ENCODE measurements at places on chromosomes 16 and 17.

GRCh38 chr16:13036600-13036999 is 135.2 kb downstream of the SHISA9 start:
- no peak for DNase-seq

DNA sequence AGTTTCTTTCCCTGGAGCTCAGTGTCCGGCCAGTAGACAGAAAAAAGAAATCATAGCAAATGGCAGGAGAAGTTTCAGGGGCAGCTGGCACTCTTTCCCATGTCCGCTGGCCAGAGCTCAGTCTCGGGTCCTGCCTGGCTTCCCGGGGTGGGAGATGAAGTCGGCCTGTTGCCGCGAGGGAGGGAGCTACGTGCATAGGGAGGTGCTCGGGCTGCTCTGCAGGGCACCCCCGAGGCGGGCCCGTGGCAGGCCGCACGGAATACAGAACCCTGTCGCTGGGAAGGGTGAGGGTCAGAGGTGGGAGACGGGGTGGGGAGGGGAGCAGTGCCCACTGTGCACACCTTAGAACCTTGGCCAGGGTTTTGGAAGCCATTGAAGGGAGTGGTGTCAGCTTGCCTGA is 78.3 kb upstream of the FOXF1 start:
- DNase-seq: no peak

GRCh38 chr16:54050459-54051210 is 236.0 kb downstream of the IRX3 start:
- no peak for DNase-seq

- no peak for DNase-seq
Measured at GRCh38 chr17:4579678-4580077, 4.7 kb upstream of the SMTNL2 start.

DNA sequence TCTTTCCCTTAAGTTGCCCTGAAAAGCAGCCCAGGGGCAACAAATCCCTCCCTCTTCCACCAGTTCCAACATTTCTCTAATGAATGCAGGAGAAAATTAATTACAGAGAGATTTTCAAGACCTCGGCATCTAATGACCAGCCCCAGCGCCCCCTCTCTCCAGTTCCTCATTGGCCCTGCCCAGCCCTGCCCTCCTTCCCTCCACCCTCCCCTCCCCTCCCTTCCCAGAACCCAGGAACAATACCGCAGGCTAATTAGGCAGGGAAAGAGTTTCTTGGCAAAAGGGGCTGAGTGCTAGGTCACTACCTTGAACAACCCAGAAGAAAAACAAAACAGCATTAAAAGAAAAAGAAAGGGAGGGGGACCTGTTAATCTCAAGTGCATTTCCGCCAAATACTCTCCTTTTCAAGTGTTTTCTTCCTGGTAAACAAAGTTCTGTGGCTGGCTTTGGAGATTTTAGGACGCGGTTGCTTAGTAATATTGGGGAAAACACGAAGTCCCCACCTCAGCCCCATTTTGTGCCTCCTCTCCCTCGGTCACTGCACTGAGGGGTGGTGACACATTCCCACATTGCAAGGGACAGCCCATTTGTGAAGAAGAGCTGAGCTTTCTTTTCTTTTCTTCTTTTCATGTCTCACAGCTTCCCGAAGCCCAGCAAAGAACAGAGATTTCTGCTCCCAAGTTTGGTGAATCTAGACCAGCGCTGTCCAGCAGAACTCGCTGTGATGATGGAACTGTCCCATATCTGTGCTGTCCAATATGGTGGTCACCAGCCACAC is 215.4 kb downstream of the SOX9 start:
- no peak for DNase-seq

- DNase-seq: no peak
Measured at GRCh38 chr16:87216841-87217275, 100.3 kb downstream of the C16orf95 start.

GRCh38 chr17:6995500-6996255 is at the start of gene ALOX12:
Gene ALOX12 (plus strand): TSS chr17:6996049. CDS start chr17:6996118, 69 bp downstream.
- no peak for DNase-seq

GRCh38 chr17:13158494-13159240 is 140.8 kb upstream of the ELAC2 start:
- DNase-seq: no peak

DNA sequence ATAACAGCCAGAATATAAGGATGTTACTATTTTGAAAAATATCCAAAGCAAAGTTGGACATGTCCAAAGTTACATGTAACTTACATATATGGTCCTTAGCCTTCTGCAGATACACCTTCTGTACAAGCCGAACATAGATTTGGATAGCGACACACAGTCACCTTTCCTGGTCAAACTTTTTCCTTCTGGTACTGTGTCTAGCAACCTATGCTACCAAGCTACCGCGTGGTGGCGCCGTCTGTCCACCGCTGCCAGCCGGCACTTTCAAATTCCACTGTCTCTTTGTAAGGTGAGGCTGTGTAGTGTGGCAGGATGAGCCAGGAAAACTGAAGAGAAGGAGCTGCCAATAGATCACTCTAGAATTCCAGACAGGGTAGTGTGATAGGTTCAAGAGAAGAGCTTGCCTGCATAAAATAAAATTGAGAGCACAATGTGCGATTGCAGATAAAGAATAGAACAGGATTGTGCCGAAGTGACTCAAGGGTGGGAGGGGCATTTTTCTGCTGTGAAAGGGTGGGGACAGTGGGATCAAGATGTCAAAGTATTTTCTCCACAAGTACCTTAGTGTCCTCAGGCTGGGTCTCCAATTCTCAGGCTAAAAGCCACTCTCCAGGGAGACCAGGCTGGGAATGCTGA is 366.9 kb downstream of the SLC39A11 start:
- peak; percentile 62 for DNase-seq

- DNase-seq: peak; percentile 87
Measured at GRCh38 chr16:75305364-75306098, 54.1 kb upstream of the BCAR1 start.

DNA sequence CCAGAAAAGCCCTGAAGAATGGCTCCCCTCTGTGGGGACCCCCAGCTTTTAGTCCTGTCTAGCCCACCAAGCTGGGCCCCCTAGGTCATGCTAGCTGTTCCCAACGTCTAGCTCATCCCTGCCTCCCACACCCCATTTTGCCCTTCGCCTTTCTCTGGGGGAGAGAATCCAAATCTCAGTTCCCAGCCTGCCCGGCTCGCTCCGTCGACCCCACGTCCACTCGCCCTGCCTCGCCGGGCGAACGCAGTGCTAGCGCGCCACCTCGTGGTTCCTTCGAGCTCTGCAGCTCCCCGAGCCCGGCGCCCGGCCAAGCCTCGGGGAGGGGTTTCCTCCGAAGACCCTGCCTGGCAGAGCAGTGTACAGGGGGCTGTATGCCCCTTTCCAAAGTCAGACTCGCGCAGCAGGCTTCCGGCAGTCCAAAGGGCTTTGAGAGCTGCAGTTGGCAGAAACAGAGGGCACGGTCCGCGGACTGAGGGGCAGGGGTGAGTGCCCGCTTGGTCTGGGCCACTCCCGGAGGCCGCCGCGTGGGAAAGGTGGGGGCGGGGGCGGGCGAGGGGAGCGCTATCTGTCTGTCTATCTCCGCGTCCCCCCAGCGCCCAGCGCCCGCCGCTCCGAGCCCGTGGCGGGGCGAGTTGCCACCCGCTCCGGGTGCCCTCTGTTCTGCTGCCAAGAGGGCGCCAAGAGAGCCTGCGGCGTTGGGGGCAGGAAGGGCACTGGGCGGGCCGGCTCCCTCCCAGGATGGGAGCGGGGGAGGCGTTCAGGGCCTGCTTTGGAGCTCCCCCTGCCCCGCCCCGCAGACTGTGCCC is 1.7 kb upstream of the DLX3 start:
- DNase-seq: peak; percentile 78

GRCh38 chr17:41540921-41541625 is 13.0 kb upstream of the KRT19 start:
- DNase-seq: no peak

- no peak for DNase-seq
Measured at GRCh38 chr16:80097098-80097497, 443.7 kb upstream of the DYNLRB2 start.

DNA sequence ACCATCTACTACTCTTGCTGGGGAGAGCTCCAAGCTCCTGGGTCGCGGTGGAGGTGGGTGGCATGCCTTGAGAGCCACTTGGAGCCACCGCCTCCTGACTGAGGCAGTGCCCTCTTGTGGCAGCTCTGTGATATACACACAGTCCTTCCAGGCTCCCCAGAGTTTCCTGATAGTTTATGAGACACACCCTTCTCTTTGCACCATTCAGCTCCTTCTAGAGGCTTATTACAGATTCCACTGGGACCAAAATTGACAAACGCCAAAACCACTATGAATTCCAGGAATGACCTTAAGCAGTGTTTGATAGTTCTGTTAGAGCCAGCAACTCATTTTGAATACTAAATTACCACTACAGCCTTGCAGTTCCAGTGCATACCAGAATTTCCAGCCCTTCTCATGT is 170.1 kb upstream of the CDH13 start:
- DNase-seq: peak; percentile 26

GRCh38 chr16:2927010-2927646 is 15.4 kb downstream of the FLYWCH1 start:
- DNase-seq: peak; percentile 84

DNA sequence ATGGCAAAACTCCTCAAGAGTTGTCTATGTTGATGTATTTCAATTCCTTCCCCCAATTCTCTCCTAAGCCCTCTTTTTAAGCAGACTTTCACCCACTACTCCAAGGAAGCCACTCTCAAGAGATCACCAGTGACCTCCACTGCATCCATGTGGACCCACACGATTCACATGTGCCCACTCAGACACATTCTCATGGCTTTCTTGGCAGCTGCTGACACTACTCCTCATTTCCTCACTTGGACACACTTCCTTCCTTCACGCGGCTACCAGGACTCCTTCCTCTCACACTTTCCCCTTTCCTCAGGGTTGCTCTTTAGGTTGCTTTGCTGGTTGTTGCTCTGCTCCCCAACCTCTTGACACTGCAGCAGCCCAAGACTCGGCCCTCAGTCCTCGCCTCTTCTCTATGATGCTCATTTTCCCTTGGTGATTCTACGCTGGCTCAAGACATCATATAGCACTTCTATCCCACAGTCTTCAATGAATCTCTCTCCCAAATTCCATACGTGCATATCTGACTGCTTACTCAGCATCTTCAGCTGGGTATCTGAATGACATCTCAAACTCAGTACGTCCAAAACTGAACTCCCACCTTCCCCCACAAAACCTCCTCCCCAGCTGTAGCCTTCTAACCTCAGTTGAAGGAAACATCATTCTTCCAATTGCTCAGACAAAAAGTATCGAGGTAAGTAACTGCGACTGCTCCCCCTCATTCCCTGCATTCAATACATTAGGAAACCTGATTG is 28.2 kb downstream of the HELZ start:
- no peak for DNase-seq

DNA sequence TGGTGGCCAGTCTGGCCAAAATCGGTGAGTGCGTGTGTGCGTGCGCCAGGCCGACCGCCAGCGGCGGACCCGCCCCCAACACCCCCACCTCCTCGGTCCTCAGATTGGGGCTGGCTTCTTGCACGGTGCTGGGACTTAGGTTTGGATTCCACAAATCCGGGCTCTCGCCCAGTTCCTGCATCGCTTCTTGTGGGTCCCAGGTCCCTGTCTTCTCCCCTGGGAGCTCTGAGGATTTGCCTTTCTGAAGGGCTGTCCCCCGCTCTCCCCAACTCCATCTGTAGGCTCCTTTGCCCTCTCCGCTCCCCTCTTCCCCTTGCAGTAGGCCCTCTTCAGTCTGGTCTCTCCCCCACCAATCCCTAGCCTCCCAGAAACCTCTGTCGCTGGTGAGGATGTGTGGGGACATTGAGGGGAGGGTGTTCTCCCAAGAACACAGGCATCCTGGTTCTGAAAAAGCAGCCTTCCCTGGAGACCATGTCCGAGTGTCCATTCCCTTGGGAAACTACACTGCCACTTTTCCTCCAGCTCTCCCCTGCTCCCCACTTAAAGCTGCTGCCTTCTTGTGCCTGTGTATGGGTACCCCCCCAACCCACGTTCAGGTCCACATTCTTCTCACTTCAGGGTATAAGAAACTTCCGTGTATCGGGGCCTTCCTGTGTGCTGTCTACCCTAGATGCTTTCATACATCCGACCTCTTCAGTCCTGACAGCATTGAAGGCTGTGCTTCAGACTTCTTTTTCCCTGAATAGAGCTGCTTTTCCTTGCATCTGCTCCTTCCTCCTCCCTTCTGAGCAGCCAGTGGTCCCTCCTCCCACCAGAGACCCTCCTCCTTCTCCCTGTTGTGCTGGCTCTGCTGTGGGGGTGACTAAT is 632 bp downstream of the SLC9A5 start:
- peak; percentile 63 for DNase-seq

GRCh38 chr17:7959503-7960253 is 27.7 kb downstream of the CNTROB start:
- no peak for DNase-seq

DNA sequence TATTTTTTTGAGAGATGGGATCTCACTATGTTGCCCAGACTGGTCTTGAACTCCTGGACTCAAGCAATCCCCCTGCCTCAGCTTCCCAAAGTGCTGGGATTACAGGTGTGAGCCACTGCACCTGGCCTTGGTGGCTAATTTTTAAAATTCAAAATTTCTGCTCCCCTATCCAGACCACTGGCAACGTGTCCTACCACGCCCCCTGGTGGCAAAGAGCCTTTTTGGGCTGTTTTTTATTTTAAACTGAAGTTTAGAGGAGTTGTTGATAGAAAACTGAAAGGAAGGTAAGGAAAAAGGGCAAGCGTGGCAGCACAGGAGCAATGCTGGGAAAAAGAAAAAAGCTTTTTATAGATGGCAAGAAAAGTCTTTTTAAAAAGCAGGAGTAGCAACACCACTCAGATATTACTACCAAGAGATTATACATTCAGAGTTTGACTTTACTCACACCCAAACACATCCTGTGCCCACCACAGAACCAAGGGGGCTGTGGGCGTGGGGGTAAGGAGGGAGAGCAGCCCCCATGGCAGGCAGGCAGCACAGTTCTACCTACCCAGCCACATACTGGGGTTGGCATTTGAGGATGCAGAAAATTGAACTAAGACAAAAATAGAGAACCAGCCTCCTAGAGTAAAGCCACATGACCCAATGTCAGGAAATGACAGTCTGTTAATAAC is 4.2 kb upstream of the MXRA7 start:
- peak; percentile 78 for DNase-seq

- DNase-seq: peak; percentile 73
Measured at GRCh38 chr16:69179328-69180010, 7.5 kb upstream of the SNTB2 start.

DNA sequence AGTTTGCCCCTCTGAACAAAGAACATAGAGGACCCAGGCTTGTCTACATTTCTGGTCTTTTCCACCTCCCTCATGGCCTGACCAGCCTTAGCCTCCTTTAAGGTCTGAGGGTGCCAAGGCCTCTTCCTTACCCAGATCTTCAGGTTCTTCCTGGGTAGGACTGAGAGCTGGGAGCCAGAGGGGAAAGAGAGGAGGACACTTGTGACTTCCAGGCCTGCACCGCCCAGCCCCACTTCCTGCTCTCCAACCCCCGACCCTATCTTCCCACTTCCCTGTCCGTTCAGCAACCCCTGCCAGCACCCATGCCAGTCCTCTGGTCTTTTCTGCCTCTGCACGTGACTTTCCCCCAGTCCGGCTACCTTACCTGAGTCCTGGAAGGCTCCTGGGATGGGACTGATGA is 534 bp downstream of the PRSS36 start:
- no peak for DNase-seq
